ENCODE measurements at places on chromosomes 12 and 14. TPM values are rescaled to one million over a fixed set of nuclear protein-coding genes. Genes with fewer than 3 reads are reported as not detected.

GRCh38 chr12:113315358-113315757 is 19.6 kb downstream of the SLC8B1 start:
- peaks cover 28% of the 10 kb centered on the region for H3K36me3 ChIP-seq
- no peak for DNase-seq
- H3K27me3 ChIP-seq, result no peaks in the 10 kb centered on the region
- H3K27ac ChIP-seq, result no peak overlapping the region
- no peaks in the 10 kb centered on the region for H3K4me1 ChIP-seq
- H3K4me3 ChIP-seq, result no peak overlapping the region

GRCh38 chr12:25436206-25437030 is 116.7 kb downstream of the LMNTD1 start:
- DNase-seq, result no peak
- peak overlapping the region; percentile 32 for H3K4me3 ChIP-seq
- no peaks in the 10 kb centered on the region for H3K36me3 ChIP-seq
- no peak overlapping the region for H3K27ac ChIP-seq
- H3K4me1 ChIP-seq, result no peaks in the 10 kb centered on the region

DNA sequence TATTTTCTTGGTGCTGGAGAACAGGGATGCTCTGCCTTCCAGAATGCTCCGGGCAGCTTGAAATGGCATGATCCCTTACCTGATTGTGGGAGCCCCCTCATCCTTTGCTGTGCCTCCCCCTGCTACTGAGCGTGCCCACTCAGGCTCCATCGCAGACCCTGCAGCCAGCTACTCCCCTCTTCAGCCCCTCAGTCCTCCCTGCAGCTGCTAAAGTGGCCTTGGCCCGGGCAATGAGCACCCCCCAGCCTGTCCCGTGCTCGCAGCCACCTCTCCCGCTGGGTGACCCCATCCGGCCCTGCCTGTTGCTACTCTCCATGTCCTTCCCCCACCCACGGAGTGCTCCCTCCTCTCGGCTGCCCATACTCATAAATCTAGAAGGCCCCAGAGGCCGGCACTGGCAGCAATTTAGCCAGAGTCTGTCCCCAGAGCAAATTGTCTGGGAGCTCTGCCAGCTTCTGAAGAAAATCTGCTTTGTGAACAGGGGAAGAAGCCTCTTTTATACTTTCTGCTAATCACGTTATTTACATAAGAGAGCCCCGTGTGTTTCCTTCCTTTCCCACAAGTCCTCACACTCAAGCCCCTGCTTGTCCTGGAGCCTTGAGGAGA is 143.7 kb upstream of the FRMD6 start:
- no peaks in the 10 kb centered on the region for H3K27me3 ChIP-seq
- H3K4me3 ChIP-seq, result no peak overlapping the region
- no peaks in the 10 kb centered on the region for H3K36me3 ChIP-seq
- H3K4me1 ChIP-seq, result peaks cover under 1% of the 10 kb centered on the region

DNA sequence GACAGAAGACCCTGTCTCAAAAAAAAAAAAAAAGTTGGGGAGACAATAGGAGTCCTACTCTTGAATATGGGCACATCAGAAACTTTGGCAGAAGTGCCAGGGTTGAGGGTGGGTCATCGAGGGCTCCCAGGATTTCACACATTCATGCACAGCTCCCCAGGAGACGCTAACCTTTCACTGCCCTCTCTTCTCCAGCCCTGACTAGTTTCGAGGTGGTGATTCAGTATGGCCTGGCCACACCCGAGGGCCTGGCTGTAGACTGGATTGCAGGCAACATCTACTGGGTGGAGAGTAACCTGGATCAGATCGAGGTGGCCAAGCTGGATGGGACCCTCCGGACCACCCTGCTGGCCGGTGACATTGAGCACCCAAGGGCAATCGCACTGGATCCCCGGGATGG is 29.4 kb upstream of the LRP1-AS start:
- no peak overlapping the region for H3K4me3 ChIP-seq
- DNase-seq, result peak; percentile 19
- no peaks in the 10 kb centered on the region for H3K27me3 ChIP-seq
- peaks cover 95% of the 10 kb centered on the region for H3K36me3 ChIP-seq

DNA sequence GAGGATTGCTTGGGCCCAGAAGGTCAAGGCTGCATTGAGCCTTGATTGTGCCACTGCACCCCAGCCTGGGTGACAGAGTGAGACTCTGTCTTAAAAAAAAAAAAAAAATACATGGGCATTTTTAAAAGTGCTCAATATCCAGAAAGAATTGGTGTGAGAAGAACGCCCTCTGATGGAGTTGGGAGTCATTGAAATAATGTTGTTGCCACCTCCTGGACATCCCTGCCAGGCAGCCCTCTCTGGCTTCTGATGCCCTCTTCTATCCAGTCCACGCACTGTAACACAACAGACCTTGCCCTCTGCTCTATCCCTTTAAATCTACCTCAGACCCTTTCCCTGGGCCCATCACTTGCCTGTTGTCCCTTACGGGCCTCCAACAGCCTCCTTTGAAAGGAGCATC is 4.9 kb downstream of the PTGDR start:
- no peak overlapping the region for H3K4me3 ChIP-seq
- no peaks in the 10 kb centered on the region for H3K4me1 ChIP-seq
- no peaks in the 10 kb centered on the region for H3K36me3 ChIP-seq
- H3K27me3 ChIP-seq, result no peaks in the 10 kb centered on the region
- DNase-seq, result no peak

- no peaks in the 10 kb centered on the region for H3K27me3 ChIP-seq
- no peak for DNase-seq
- H3K4me1 ChIP-seq, result peaks cover 60% of the 10 kb centered on the region
- H3K4me3 ChIP-seq, result no peak overlapping the region
Observed at GRCh38 chr12:117502633-117503032, 141.2 kb upstream of the NOS1 start.

GRCh38 chr12:127290251-127290650 is 976.7 kb upstream of the TMEM132C start:
- DNase-seq, result no peak
- no peak overlapping the region for H3K27ac ChIP-seq
- no peaks in the 10 kb centered on the region for H3K27me3 ChIP-seq
- H3K36me3 ChIP-seq, result no peaks in the 10 kb centered on the region
- H3K4me3 ChIP-seq, result no peak overlapping the region

DNA sequence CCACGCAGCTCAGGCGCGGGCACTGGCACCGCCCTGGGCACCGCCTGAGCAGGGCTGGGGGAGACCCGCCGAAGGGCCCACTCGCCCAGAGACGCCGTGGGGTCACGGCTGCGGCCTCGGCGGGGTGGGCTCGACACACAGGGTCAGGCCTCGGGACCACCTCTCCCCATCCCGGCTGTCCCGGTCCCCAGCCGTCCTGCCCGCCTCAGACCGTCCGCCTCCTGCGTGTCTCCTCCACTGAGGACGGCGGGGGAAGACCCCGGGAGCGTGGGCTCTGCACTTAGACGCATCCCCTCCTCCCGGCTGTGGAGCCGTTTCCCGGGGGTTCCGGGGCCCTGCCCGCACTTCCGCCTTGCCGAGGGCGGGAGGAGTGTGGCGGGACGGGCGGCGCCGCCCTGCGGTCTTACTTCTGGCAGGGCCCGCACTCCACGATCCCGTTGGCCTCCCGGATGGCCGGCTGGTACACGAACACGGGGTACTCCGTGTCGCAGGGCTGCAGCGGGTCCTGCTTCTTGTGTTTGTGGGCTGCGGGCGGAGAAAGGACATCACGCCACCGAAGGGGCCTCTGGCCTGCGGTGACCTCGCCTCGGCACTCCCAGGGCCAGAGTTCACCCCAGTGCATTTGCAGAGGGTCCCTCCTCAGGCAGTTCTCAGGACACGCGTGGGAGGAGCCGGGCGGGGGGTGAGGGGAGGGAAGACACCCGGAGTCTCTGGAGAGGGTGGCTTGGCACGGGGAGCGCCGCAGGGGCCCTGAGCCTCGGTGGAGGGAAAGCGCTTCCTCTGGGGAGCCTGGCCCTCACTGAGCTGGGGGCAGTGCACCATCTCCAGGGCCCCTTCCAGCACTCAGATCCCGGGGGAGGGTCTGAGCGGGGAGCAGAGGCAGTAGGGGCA is 23.1 kb upstream of the LRTM2 start:
- H3K4me3 ChIP-seq, result peak overlapping the region; percentile 78
- peak; percentile 76 for DNase-seq
- H3K27ac ChIP-seq, result peak overlapping the region; percentile 77
- no peaks in the 10 kb centered on the region for H3K4me1 ChIP-seq
- H3K27me3 ChIP-seq, result no peaks in the 10 kb centered on the region

DNA sequence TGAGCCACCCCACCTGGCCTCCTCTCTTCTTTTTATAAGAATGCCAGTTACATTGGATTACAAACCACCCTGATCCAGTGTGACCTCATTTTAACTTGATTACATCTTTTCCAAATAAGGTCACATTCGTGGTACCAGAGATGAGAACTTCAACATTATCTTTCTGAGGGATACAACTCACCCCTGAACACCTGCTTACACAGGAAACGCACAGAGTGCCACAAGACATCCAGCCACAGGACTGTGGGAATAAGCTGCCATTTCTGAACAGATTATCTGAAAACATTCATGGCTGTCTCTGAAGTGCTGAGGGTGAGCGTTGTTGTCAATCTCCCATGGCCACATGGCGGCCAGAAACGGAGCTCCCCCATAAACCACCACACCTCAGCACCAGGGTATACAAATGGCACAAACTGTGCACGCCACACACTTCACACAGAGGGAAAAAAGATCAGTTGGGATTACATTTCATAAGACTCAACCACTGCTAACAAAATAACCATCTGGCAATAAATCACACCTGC is 23.7 kb downstream of the FOXN3 start:
- no peak for DNase-seq
- H3K36me3 ChIP-seq, result no peaks in the 10 kb centered on the region
- peaks cover 11% of the 10 kb centered on the region for H3K4me1 ChIP-seq
- no peak overlapping the region for H3K4me3 ChIP-seq
- H3K27ac ChIP-seq, result no peak overlapping the region
- no peaks in the 10 kb centered on the region for H3K27me3 ChIP-seq

- H3K27ac ChIP-seq, result no peak overlapping the region
- H3K27me3 ChIP-seq, result no peaks in the 10 kb centered on the region
- no peak overlapping the region for H3K4me3 ChIP-seq
- no peak for DNase-seq
- no peaks in the 10 kb centered on the region for H3K4me1 ChIP-seq
Observed at GRCh38 chr12:80188576-80188975, 89.2 kb downstream of the OTOGL start.

DNA sequence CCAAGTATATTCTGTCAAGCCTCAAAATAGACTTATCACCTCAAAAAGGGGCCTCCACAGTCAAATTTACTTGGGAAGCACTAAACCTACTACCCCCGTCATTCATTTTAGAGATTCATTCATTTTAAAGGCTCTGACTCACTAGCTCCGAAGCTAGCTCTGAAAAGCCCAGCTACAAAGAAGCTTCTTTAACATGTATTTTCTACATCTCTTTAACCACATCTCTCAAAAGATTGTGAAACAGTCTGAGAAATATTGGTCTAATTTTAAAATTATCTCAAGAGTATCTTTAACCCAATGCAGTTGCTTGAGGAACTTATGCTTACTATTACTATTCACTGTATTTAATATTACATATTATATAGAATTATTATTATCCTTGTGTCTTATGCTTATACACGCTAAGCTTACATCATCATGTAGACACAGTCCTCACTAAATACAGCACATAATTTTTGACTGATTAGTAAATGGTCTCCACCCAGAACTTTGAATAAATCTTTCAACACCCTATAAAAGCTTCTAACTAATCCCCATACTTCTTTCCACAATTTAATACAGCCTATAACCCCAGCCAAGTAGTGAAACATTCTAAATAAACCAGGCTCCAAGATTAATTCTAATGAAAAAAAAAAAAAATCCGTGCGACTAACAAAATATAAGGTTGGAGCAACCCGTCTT is 7.8 kb downstream of the NT5DC3 start:
- DNase-seq, result no peak
- H3K27ac ChIP-seq, result no peak overlapping the region
- no peaks in the 10 kb centered on the region for H3K4me1 ChIP-seq
- H3K4me3 ChIP-seq, result no peak overlapping the region
- no peaks in the 10 kb centered on the region for H3K36me3 ChIP-seq

KRT83 gene
- not detected for total RNA-seq

Measured in right lobe of liver (tissue), 6 donors.